ENCODE measurements at places on chromosomes 13 and 19. TPM values are rescaled to one million over a fixed set of nuclear protein-coding genes. Genes with fewer than 3 reads are reported as not detected.

The TNFSF13B gene
- 11.8 TPM for total RNA-seq

The CRB3 gene
- 3.5 TPM for total RNA-seq

The ERCC2 gene
- 20.0 TPM for total RNA-seq

The VAV1 gene
- 113 TPM for total RNA-seq

The ZSCAN4 gene
- total RNA-seq = not detected

The PNMA8B gene
- 0.22 TPM for total RNA-seq

The MAP2K7 gene
- 46.8 TPM for total RNA-seq

DNA sequence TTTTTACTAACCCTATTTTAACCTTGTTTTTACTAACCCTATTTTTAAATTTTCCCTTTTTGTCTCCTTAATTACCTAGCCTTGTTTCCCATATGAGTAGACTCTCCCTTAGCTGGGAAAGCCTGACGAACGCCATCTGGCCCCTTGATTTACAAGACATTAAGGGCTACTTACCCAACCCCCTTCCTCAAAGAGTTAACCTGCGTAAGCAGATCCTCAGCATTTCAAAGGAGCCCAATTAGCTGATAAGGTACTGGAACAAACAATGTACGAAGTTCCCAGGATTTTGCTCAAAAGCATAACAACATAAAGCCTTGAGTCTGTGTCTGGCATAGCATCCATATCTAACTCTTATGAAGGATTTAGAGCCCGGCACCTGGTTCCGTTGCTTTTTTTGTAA lies 4.7 kb upstream of the MVB12A start:
- no peak for DNase-seq

DNA sequence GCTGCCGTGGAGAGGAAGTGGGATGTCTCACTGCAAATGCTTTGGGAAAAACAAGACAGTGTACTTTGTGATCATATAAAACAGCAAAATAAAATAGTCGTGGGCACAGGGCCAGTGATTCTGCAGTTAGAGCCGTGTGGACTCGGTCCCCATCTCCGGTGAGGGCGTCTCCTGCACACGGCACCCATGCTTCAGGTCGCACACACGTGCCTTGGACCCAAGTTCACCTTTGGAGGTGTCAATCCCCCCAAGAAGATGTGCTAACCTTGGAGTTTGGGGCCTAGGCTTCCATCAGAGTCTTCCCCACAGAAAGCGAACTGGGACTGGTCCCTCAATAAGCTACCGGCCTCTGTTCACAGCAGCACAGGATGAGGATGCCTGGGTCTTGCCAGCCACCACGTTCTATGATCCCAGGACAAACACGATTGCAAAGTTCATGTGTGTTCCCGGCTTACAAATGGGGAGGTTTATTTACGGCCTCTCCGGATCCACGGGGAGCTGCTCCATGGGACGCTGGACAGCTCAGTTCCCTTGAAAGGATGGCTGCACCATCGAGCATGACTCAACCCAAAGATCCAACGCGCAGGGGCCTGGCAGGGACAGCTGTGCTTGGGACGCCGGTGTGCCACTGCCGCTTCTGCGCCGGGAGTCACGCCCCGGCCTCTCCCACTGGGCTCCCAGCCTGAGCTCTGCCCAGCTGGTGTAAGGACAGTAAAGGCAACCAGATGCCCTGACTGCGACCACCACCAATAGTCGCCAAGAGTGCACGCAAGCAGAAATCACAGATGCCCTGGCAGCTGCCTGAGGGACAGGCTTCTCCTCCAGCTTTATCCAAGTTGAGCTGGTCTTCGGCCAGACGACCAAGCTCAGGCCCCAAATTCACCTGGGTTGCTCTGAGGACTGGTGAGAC lies 8.6 kb downstream of the GAS6 start:
- no peak for DNase-seq

GRCh38 chr19:5690955-5691821 lies 1.1 kb downstream of the RPL36 start:
- peak; percentile 63 for DNase-seq

- DNase-seq = no peak
Measured at GRCh38 chr13:92122186-92122853, 723.9 kb downstream of the GPC5 start.

GRCh38 chr13:31385540-31385939 lies 185.8 kb downstream of the B3GLCT start:
- DNase-seq = no peak

DNA sequence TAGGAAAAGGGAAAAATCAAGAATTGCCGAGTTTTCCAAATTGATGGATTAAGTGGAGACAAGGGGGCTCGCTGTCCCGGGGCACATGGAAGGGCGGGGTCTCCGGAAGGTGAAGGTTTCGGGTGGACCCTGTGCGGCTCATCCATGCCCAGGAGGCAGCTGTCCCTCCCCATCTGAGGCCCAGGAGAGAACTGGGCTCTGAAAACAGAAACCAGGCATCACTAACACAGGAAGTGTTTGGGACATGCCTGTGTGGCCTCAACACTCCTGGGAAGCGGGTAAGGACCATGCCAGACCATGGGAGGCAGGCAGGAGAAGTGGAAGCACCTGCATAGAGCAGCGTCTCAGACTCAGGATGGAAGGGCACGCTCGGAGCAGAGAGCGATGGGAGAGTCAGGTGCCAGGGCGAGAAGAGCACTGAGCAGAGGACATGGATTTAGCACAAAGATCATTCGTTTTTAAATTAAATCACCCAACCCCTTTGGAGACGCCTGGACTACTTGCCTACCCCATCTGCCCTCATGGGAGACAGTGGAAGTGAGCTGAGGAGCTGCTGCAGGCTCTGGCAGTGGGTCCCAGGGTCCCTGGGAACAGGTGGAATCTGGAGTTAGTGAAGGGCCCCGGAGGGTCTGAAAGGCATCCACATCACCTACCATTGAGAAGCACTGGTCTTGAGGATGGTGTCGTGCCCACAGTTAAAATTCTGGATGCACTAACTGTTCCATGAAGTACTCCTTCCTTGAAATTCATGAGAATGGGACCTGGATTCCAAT lies 183.2 kb upstream of the SOX1 start:
- DNase-seq = no peak

DNA sequence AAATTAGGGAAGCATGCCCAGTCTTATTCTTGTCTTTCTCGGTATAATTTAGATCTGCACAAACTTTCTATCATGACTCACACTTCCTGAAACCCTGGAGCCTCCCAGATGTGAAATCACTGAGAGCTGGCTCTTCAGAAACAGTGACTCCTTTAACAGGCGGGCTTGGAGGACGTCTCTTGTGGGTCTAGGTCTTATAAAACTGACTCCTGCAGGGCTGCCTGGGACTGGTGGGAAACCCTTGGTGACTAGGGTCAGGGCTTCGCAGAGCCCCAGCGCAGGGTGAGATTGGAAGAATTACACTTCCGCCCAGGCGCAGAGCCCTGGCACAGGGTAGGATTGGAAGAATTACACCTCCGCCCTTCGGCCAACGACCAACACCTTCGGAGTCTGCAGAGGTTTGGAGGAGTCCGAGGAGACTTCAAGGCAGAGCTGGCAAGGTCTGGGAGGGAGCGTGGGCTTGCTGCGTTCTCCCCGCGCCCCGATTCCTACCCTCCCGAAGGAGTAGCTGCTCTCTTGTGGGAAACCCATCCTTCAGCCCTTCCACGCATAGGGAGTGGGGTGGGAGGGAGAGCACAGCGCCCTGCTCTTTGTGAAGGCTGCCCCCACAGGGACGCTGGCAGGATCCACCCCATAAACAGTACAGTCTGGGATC lies 43.4 kb upstream of the MAP3K10 start:
- no peak for DNase-seq

DNA sequence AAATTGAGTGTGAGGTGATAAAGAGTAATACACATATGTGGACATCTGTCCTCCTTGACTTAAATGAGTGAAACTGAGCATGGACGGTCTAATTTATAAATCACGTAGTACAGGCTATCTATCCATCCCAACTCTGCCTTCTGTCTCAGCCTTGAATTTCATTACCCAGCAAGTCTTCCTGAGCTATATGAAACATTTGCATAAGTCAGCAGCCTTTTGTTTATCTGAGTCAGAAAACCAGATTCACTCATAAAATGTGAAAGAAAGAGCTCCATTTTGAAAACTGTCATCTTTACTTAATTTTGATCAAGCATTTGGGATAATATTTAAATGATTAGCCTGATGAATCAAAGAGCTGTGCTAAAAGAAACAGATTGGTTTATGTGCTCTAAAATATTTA lies 197.9 kb downstream of the LHFPL6 start:
- DNase-seq = no peak

DNA sequence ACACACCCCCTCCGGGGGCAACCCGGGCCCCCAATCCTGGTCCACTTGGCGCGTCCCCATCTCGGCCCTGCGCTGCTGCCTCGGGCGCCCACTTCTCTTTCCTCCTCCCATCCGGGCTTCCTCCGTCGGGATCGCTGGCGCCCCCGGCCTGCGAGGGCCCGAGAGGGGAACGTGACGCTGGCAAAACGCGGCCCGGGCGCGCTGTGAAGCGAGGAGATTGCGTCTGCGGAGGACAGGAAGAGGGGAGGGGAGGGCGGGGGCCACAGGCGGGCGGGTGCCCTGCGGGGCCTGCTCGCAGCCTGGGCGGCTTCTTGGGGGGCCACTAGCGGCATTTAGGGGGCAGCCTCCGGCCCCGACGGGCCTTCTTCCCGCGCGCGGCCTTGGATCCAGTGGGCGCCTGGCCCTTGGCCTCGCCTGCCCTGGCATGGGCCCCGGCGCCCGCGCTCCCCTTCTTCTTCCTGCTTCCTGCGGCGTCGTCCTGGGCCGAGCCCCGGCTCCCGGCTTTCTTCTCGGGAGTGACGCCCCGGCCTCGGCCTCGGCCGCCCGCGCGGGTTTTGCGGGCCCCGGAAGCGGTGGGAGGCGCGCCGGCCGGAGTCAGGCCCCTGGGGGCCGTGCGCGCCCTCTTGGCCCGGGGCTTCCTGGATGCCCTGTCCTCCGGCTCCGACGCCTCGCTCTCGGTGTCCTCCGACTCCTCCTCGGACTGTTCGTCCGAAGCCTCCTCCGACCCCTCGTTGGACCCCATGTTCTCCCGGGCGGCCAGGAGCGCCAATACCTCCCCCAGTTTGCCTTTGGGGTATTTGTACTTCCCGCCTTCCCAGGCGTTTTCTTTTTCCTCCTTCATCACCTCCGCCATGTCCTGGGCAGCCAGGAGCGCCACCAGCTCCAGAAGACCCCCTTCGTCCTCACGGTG lies 2.2 kb downstream of the PNMA8B start:
- peak; percentile 72 for DNase-seq

- no peak for DNase-seq
Measured at GRCh38 chr13:112366907-112367646, 9.1 kb upstream of the SPACA7 start.

DNA sequence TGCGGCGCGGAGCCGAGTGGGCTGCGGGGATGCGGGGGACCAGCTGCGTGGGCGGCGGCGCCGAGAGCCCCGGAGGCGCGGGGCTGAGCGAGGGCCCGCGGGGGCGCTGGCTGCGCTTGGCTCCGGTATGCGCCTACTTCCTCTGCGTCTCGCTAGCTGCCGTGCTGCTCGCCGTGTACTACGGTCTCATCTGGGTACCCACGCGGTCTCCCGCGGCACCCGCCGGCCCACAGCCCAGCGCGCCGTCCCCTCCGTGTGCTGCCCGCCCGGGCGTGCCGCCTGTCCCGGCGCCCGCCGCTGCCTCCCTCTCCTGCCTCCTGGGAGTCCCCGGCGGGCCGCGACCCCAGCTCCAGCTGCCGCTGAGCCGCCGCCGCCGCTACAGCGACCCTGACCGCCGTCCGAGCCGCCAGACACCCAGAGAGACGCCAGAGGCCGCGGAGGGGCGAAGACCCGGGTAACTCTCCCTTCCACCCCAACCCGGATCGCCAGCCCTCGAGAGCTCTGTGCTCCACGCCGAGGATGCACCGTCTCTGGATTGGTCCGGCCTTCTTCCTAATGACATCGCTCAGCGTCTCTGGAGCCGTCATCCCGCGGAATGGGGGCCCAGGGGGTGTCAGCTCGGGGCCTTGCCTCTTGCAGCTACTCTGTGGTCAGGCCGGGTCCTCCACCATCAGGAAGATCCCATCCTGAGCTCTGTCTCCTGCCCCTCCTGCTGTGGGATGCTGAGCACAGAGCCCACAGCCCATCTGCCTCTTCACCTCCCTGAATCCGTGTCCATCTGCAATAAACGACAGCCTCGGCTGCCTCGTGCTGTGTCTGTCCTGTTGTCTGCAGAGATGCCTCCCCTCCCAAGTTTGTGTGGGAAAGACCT lies 441 bp downstream of the INAFM1 start:
- DNase-seq = no peak

DNA sequence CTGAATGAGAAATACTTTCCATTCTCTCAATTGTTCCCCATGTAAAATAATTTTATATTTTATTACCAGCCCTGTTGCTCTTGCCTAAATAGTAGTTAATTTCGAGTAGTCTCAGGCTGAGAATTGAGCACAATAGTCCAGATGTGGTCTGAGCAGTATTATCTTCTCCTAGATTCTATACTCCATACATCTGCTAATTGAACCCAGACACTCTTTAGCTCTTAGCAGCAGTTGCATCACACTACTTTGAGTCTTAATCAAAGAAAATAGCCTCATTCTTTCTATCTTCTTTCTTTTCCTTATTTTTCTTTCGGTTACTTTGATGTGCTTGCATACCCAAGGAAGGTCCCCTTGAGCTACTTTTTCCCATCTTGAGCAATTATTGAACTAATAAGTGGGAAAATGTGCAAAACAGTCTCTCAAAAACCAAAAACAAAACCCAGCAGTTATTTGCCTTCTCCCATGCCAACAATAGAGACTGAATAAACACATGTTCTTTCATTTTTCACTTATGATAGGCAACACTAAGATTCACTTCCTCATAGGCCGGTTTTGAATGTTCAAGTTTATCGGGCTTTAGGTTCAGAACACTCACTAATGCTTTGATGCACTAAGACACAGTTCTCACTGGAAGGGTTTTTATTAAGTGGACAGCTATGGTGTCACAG lies 204.5 kb downstream of the POU4F1 start:
- DNase-seq = no peak

DNA sequence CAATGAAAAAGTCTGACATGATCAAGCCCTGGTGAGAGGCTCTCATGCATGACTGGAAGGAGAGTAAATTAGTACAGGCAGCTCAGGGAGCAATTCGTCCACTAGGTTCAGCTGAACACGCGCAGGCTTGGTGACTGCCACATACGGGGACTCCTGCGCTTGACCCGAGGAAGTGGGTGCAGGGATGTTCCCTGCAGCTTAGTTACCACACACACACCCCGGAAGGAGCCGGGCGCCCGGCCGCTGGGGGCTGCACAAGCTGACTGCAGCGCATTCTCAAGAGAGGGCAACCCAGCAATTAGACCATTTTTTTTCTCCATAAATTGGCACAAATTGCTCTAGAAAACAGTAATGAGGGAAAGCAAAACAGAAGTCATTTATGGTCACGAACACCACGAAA lies 23.0 kb upstream of the MIER2 start:
- no peak for DNase-seq

GRCh38 chr19:9128171-9128570 lies 1.4 kb upstream of the OR7G3 start:
- no peak for DNase-seq

GRCh38 chr19:54364775-54365257 lies at the start of gene LAIR1:
LAIR1 (minus strand) TSS chr19:54364931; CDS start chr19:54364804, 127 bp downstream.
- peak; percentile 70 for DNase-seq

GRCh38 chr13:80276371-80277289 lies 64.3 kb downstream of the SPRY2 start:
- no peak for DNase-seq

DNA sequence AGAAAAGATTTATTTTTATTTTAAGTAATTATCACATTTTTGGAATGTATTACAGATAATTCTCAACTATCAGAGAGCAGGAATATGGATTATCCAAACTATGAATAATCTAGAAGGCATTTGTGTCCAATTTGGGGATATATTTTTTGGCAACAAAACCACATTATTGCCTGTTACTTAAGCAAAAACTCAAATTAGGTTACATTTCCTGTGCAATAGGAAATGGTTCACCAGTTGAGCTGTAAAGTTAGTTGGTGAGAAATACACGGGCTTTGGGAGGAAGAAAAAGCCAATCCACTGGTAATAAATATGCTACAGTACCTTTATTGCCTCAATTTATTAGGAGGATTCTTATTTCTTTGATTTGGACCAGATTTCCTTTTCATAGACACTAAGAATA lies 1075.2 kb downstream of the PCDH9 start:
- no peak for DNase-seq

Data from activated naive CD8-positive, alpha-beta T cell treated with anti-CD3 and anti-CD28 coated beads, Interleukin-2, amount 10 ng/mL, durations not matched to agents 7 days and 5 days (primary cell).